ENCODE measurements at places on chromosomes 7 and 10.

DNA sequence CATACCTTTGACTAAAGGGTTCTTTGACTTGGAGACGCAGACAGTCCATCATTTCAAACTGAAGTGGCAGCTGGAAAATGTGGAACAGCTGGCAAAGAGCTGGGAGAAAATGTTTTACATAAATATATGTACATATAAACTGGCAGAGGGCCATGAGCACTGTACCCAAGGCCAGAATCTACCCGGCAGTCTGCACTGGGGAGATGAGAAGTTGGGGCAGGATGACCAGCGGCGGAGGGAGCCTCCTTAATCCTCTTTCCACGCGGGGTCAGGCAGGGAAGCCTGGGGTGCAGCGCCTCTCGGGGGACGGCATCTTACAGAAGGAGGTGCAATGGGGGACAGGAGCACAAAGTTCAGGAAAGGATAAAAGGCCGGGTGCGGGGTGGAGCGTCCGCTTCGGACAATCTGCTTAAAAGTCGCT is 1.3 kb downstream of the GLI3 start:
- peak; percentile 22 for DNase-seq

DNA sequence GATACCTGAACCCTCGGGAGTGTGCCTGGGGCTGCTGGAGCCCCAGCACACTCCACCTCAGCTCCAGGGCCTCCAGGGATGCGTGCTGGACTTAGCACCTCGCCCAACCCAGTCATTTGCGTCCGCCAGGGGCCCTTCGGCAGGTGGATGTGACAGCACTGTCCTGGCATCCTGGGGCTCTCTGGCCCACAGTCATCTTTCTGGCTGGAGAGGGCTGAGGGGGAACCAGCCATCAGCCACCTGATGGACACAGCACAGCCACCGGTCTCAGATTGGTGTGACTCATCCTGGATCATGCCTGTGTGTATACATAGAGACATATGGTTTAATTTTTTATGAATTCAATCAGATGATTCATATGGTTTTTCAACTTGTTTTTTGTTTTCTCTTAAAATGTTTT is 11.1 kb downstream of the ZNF775 start:
- peak; percentile 18 for DNase-seq

DNA sequence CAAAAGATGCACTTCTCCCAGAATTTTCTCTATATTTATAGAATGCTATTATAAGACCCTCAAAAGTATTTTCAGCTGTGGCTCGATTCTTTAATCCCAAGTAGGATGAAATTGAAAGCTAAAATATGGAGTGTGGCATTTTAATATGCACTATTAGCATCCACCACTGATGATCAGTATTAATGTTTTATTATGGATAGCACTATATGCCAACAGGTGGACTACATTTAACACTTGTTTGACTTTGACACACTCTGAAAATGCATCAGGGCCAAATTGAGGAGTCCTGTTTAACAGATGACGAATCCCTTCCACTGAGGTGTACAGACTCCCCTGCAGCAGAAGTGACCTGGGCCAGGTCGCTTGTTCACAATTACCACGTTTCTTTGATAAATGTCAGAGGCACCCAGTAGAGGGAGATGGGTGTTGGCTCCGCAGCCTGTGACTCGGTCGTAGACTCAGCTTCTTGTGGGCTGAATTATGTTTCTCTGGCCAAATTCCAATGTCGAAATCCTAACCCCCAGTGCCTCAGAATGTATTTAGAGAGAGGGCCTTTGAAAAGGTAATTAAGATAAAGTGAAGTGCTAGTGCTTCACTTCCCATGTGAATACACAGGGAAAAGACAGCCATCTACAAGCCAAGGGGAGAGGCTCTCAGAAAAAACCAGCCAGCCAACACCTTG is 48.1 kb downstream of the WIPF3 start:
- DNase-seq = no peak

- peak; percentile 23 for DNase-seq
Observed at GRCh38 chr10:32412499-32412853, 33.5 kb upstream of the CCDC7 start.

GRCh38 chr7:143236408-143236990 is 14.7 kb downstream of the TAS2R40 start:
- no peak for DNase-seq

GRCh38 chr7:47982610-47983009 is 3.2 kb upstream of the HUS1 start:
- peak; percentile 34 for DNase-seq

GRCh38 chr7:112779667-112780066 is 10.5 kb downstream of the TMEM168 start:
- DNase-seq = no peak

DNA sequence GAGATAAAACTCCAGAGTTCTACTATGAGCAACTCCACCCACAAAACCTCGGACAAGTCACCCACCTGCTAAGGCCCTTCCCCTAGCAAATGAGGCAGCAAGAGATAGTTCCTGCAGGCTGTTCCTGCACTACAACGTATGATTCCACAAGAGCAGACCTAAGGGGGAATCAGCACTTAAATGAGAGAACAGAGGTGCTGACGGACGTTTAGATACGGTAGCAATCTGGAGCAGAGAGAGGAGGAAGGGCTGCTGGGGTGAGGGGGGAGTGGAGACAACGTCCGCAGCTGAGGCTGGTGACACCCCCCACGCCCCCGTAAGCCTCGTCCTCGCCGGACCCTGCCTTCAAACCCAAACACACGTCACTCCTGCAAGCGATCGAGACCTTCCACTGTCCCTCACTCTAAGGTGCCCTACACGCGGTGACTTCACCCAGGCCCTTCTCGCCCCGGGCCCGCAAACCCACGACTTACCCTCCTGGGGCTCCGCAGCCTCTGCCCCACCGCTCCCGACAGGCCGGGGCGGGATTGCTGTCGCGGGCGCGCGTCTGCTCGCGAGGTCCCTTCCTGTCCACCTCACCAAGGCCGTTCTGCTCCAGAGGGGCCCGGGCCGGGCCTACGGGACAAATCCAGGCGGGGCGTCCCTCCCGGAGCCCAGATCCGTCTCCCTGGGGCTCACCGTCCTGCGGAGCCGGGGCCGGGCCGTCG is 635 bp downstream of the ZNF12 start:
- peak; percentile 53 for DNase-seq
